ENCODE measurements at places on chromosomes 6 and 20. TPM values are rescaled to one million over a fixed set of nuclear protein-coding genes. Genes with fewer than 3 reads are reported as not detected.

DNA sequence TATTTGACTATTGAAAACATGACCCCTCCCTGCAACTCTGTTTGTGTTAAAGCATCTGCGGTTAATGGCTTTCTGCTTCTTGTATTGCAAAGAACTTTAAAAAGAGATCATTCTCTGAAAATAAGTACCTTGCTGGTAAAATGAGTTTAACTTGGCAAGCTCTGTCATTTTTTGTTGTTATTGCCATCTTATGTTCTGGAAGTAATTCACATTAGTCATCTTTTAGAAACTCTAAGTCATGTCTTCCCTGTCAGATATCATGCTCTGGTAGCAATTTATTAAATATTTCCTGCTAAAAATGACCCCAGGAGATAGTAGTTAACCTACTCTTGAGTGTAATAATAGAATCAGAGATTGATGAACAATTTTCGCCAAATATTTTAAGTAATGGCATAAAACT, 890.6 kb downstream of the KIF16B start:
- no peak for DNase-seq
- no peaks in the 10 kb centered on the region for H3K4me1 ChIP-seq
- no peaks in the 10 kb centered on the region for H3K27me3 ChIP-seq
- no peaks in the 10 kb centered on the region for H3K36me3 ChIP-seq

Gene BMP5
- 1.3 TPM for total RNA-seq

GRCh38 chr20:40993794-40994540, 34.7 kb upstream of the TOP1 start:
- no peak overlapping the region for H3K4me3 ChIP-seq
- peak; percentile 31 for DNase-seq
- H3K4me1 ChIP-seq = peaks cover 6% of the 10 kb centered on the region
- no peak overlapping the region for H3K27ac ChIP-seq

DNA sequence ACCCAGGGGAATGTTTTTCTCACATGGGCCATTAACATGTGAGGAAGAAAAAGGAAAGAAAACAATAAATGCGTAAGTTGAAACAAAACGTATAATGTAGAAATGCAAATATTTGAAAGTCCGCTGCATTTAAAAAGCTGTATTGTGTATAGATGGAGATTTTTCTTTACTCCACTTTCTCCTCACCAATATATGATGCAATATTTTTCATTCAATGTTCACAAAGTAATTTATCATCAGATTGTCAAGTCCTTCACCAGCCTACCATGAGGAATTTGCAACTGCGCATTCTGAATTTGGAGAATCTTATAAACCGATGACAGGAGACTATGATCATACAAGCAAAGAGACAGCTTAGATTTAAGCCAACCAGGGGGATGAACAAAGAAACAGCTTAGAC, 69.9 kb downstream of the SOD2 start:
- H3K27ac ChIP-seq = no peak overlapping the region
- H3K36me3 ChIP-seq = no peaks in the 10 kb centered on the region
- no peaks in the 10 kb centered on the region for H3K27me3 ChIP-seq
- peak; percentile 3 for DNase-seq

- no peak for DNase-seq
- peaks cover 73% of the 10 kb centered on the region for H3K4me1 ChIP-seq
- no peaks in the 10 kb centered on the region for H3K27me3 ChIP-seq
Measured at GRCh38 chr6:13427316-13427715, 60.1 kb downstream of the GFOD1 start.

Data from esophagus muscularis mucosa (tissue), 4 donors.